Activated CD4-positive, alpha-beta T cell treated with anti-CD3 and anti-CD28 coated beads, Interleukin-2, Interleukin-6, amounts not matched to agents 100 ng/mL and 50 ng/mL, durations not matched to agents 16 hours and 8 hours (primary cell): ENCODE measurements at places on chromosomes 5 and 9.

DNA sequence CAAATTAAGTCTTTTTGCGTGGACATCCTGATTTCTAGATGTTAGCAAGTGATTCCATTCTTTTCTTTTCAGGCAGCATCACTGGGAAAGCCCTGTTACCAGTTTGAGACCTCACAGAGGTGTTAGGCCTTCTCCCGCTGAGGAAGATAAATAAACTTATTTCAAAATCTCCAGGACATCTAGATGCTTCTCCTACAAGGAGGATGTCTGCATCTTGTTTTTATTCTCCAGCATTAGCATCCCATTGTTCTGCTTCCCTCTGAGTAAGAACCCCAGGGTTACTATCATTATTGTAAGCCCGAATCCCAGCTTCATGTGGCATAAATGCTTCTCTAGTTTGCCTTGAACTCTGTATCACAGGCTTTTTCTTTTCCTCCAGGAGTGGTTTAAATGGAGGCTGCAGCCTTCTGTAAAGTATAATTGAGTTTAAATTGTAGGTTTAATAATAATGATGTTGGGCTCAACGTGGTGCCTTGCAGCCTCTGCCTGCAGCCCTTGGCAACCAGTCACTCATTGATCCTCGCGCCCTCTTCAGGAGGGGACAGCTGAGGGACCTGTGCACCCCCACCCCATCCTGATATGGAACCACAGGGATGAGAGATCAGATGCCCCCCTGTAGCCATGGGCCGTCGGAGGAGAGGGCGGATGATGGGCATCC, 114.9 kb downstream of the PDZD2 start:
- DNase-seq, result no peak

DNA sequence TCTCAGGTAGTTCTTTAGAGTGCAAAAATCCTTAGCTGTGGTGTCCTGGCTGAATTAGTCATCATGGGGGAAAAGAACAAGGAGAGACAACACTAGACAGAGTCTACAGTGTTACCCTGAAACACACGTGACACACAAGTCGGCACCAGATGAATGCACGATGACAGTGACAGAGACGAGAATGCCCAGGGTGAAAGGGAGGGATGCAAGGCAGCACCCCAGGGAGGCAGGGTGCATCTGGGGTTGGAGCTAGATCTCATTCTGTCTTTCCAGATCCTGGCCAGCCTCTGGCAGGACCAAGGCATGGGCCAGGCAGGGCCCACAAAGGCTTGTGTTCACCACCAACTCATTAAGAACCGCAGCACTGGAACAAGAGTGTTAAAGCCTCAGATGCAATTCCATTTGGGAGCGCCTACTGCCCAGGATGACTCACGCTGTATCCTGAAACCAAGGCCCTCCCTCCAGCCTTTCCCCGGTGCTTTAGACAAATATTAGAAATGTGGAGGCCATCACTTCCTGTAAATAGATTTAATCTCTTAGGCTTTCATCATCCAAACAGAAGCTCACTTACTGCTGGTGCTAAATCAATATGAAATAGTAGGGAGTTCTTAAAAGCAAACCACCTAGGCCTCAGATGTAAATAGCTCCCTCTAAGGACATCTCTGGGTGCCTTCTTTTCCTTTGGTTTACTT, 56.1 kb downstream of the IRX2 start:
- DNase-seq, result no peak

DNA sequence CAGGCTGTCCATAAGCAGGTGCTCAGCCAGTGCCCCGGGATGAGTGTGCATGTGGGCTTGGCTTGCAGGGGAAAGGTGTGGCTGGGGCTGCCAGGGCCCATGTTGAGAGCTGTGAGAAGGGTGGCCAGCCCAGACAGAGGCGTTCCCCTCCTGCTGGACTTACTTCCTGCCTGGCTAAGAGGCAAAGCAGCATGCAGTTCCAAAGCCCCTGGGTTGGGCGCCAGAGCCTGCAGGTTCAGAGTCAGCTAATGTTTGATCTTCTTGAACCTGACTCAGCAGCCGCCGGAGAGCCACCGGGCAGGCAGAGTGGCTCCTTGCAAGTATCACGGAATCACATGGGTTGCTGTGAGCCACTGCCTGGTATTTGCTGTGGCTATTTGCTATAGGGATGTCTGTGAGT, 168.4 kb upstream of the MAP1B start:
- no peak for DNase-seq

DNA sequence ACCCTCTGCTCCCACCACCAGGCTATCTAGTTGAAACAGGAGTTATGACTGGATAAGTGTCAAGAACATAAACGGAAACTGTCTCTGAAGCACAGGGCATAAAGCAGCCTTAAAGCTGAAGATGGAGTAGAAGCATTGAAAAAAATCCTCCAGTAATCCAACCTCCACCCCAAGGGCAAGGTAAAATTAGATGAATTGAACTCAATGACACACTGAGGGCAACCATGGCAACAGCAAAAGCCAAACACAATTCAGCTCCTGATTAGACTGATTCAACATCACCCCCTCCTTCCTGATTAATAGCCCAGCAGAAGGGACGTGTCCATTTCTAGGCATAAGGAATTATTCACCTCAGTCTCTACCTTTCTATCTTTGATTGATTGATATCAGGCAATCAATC, 183.2 kb upstream of the MAP3K1 start:
- no peak for DNase-seq

GRCh38 chr5:110896901-110897300, 158.1 kb downstream of the SLC25A46 start:
- no peak for DNase-seq

DNA sequence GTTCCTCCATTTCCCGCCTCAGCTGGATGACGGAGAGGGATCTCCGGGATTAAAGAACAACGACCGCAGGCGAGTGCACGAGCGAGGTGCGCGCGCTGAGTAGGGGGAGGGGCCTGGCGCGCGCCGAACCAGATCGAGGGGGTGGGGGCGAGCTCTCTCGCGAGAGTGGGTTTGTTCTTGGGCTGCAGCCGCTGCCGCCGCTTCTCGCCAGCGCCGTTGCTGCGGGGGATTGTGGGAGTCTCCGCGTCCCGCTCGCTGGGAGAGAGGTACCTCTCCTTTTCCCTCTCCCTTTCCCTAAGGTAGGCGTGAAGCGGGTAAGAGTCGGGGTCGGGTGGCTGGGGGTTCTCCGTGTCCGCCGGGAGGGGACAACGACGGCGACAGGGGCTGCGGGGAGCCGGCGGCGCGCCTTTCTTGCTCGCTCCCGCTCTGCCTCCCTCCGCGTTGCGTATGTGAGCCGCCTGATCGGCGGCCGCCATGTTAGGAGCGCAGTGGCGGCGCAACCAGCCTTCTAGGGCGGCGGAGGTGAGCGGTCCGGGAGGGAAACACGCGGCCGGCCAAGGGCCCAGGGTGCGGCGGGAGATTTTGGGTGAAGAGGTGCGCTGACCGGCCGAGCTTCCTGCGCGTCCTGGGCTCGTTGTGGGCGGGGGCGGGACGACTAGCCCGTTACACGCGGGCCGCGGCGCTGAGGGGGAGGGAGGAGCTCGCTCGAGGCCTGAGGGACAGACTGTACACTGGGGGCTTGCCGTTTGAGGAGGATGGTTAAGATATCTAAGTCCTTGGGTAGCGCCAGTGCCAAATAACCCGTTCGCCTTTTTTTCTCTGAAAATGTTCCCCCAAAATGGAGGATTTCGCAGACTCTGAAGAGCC, at the start of gene MATR3:
Gene MATR3 (plus strand): TSS at position 234 of the 867 bp plus-strand sequence. CDS start 13,676 bp downstream, outside the sequence.
- DNase-seq, result peak; percentile 96

DNA sequence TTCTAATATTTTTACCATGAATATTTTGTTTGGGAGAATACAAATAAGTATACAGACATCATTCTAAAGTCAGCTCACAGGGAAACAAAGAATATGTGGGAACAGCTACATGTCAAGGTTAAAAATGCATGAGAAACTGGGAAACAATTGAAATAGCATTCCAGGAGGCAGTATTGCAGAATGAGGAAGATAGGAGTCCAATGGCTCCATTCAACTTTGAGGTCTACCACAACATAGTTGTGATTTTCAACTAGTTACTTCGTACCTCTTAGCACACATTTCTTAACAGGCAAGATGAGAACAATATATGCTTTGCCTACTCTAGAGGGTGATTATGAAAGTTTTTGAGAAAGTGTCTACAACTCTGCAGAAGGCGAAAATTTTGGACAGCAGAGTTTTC, 35.2 kb upstream of the CAST start:
- DNase-seq, result no peak

DNA sequence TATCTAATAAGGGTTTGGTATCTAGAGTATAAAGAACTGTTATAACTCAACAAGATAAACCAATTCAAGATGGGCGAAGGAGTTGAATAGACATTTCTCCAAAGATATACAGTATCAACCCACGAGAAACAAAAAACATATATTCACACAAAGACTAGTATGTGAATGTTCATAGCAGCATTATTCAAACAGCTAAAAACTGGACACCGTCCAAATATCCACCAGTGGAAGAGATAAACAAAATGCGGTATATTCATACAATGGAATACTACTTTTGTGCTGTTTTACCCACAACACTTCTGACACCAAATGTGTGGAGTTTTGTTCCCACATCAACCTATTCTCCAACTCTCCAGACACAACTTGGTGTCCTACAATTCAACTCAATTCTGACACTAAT, 33.1 kb downstream of the EGR1 start:
- DNase-seq, result no peak

- no peak for DNase-seq
Measured at GRCh38 chr5:119358901-119359603, 3.2 kb downstream of the TNFAIP8 start.

- DNase-seq, result no peak
Measured at GRCh38 chr5:16313761-16314160, 134.2 kb upstream of the MARCHF11 start.

- DNase-seq, result no peak
Measured at GRCh38 chr9:91078369-91078695, 276.7 kb downstream of the SYK start.

DNA sequence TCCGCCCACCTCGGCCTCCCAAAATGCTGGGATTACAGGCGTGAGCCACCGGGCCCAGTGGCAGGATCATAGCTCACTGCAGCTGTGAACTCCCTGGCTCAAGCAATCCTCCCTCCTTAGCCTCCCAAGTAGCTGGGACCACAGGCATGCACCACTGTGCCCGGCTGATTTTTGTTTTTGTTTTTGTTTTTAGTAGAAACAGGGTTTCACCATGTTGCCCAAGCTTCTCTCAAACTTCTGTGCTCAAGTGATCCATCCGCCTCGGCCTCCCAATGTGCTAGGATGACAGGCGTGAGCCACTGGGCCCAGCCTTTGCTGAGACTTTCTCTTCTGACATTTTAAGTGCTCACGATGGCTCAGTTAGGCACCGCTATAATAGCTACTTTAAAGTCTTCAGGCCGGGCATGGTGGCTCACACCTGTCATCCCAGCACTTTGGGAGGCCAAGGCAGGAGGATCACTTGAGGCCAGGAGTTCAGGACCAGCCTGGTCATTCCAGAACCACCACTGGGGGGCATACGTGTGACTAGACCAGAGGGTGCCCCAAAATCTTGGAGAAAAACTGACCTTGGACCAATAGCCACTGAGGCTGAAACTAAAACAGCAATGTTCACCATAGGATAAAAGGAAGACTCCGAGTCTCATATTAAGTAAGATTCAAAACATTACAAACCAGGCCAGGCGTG, 3.1 kb upstream of the ENTPD8 start:
- DNase-seq, result no peak

DNA sequence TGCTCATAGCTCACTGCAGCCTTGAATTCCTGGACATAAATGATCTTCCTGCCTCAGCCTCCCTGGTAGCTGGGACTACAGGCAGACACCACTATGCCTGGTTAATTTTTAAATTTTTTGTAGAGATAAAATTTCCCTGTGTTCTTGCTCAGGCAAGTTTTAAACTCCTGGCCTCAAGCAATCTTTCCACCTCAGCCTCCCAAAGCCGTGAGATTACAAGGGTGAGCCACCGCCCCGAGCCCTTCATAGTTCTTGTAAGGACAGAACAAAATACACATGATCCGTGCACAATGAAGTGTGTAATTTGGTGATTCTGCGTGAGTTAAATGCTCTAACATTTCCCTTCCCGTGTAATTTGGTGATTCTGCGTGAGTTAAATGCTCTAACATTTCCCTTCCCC, 27.7 kb upstream of the MYO10 start:
- DNase-seq, result no peak

DNA sequence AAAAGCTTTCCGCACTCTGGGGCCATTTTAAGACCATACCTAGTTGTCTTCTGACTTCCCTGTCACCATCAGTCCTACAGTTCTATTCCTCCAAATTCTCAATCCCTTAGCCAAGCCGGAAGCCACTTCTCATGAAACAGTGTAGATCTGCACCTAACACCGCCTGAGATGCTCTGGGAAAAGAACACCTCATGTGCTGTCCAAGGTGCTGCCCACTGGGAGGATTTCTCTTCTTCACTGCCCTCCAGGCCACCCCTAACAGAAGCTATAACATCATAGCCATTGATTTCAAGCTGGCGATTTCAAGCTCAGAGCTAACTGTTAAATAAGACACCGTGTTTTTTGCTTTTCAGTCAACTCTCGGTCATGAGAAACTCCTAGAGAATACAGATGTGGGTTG, 559.3 kb downstream of the CCDC171 start:
- DNase-seq, result no peak

GRCh38 chr5:125550274-125550673, 803.8 kb upstream of the ZNF608 start:
- no peak for DNase-seq

GRCh38 chr9:96856363-96857286, 2.3 kb upstream of the ZNF782 start:
- DNase-seq, result peak; percentile 75

- no peak for DNase-seq
Measured at GRCh38 chr5:89449392-89450148, 566.6 kb upstream of the MEF2C start.

- no peak for DNase-seq
Measured at GRCh38 chr9:79043916-79044315, 527.8 kb upstream of the TLE4 start.

DNA sequence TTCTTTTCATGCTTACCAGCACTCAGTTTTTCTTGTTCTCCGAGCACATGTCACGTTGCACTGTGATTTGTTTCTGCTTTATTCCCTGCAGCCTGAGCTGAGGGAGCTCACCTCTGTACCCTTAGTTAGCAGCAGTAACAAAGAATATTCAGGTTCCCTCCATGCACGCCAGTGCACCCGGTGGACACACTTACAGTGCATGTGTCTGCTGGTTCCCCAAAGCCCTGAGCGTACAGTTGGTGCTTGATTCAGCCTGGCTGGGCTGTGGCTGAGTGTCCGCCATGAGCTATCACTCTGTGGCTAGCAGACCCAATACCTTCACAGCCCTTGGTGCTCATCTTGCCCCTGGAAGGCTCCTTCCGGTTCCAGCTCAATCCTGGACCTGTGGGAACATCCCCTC, 93.5 kb downstream of the MVB12B start:
- DNase-seq, result no peak

GRCh38 chr5:173869316-173869715, 18.8 kb upstream of the CPEB4 start:
- no peak for DNase-seq

- DNase-seq, result no peak
Measured at GRCh38 chr5:172641359-172642050, 442 bp downstream of the NEURL1B start.

GRCh38 chr5:93883459-93883858, 142.1 kb upstream of the POU5F2 start:
- no peak for DNase-seq

- peak; percentile 16 for DNase-seq
Measured at GRCh38 chr9:84404095-84404686, 63.6 kb upstream of the SLC28A3 start.
